GM12878 (cell line): ENCODE measurements at places on chromosomes 13 and 19. TPM values are rescaled to one million over a fixed set of nuclear protein-coding genes. Genes with fewer than 3 reads are reported as not detected.

DNA sequence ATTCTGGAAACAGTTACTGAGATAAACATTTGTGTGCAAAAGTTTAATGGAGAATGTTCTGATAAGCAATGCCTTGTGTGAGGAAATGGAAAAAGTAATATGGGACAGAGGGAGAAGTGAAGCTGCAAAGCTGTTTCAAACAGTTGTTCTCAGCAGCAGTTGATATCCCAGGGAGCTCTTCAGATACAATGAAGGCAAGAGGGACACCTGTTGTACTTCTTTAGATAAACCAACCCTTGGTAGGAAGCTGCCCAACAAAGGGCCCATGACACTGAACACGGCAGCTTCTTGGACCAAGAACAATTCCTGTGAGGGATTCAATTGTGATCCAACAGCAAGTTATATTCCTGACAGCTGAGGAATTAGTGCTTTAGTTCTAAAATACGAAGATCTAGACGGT, 894.3 kb upstream of the PCDH20 start:
- no peak for DNase-seq

DNA sequence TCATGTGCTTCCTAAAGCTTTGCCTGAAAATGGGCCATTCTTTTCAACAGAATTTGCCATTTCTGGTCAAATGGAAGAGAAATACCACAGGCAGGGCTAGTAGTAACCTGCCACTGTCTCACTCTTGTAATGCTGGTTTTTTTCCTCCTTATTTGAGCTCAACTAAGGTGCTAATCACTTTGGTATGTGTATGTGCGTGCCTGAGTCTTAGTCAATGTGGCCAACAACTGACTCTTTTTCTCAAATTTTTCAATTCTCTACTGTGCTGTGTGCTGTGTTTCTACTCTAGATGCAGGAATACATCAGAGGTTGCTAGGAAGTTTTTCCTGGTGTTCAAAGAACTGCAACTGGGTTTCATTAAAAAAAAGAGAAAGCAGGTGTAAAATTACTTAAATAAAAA, 870.2 kb downstream of the EFNB2 start:
- DNase-seq, result no peak

- DNase-seq, result no peak
Measured at GRCh38 chr19:48495396-48495795, 16.2 kb downstream of the LMTK3 start.

The MEF2B gene
- polyA plus RNA-seq, result 10.0 and 11.3 TPM in 2 replicates

- DNase-seq, result no peak
Measured at GRCh38 chr13:51822106-51822815, 18.3 kb upstream of the DHRS12 start.

The TMEM205 gene
- polyA plus RNA-seq, result 144 and 146 TPM in 2 replicates

GRCh38 chr19:4338441-4339355, at the start of gene STAP2:
TSS of gene STAP2 (minus strand) at chr19:4338827. CDS start at chr19:4338753, 74 bp downstream.
- no peak for DNase-seq

DNA sequence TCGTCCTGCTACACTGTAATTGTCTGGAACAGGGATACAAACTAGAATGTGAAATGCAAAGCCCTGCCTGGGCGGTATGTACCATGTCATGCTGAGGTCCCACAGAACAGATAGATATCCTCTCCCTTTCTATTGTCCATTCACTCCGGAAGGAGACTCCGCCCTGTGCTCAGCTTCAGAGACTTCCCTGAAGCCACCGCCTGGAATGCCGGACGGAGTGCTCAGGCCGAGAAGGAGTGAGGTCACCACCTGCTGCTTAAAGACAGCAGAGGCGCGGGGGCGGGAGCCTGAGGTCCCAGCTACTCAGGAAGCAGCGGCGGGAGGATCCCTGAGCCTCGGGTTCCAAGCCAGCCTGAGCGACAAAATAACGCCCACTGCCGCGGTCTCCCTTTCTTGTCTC, 890 bp upstream of the ZNF611 start:
- DNase-seq, result no peak

The MIA gene
- polyA plus RNA-seq, result 1.8 and 2.7 TPM in 2 replicates

GRCh38 chr13:79128158-79128557, 277.9 kb downstream of the RBM26 start:
- DNase-seq, result peak; percentile 13

DNA sequence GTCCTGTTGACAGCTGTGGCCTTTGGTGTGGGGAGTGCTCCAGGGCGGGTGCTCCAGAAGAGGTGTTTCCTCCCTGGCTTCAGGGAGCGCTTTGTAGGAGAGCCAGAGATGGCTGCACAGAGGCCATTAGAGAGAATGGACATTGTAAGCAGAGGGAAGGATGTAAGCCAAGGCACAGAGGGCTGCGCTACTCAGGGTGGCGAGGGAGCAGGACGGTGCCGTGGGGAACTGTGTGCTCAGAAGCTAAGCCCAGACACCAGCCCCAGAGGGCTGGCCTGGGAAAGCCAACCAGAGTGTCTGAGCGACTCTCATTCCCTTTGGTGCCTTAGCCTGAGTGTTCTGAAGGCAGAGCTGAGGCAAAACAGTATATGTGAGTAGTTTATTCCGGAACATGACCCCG, 92.2 kb downstream of the TSHZ3 start:
- DNase-seq, result no peak

DNA sequence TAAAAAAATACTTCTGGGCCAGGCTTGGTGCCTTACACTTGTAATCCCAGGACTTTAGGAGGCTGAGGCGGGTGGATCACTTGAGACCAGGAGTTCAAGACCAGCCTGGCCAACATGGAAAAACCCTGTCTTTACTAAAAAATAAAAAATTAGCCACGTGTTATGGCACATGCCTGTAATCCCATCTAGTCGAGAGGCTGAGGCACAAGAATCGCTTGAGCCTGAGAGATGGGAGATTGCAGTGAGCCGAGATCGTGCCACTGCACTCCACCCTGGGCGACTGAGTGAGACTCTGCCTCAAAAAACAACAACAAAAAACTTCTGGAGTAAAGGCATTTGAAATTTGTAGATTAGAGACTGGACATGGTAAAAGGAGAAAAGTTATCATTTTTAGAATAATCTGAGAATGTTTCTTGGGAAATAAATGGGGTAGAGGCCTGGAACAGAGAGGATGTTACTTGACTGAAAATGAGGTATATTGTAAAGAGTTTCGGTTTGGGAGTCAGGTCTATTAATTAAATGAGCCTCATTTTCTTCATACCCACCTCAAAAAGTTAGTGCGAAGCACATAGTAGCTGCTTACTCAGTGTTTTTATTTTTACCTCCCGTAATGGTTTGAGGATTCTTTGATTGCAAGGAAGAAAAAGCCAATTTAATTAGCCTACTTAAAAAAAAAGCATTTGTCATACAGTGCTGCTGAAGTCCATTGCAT, 2.6 kb downstream of the AKAP11 start:
- no peak for DNase-seq

The GAPDHS gene
- polyA plus RNA-seq, result not detected in 2 replicates

GRCh38 chr13:67408798-67409197, 178.7 kb upstream of the PCDH9 start:
- no peak for DNase-seq

DNA sequence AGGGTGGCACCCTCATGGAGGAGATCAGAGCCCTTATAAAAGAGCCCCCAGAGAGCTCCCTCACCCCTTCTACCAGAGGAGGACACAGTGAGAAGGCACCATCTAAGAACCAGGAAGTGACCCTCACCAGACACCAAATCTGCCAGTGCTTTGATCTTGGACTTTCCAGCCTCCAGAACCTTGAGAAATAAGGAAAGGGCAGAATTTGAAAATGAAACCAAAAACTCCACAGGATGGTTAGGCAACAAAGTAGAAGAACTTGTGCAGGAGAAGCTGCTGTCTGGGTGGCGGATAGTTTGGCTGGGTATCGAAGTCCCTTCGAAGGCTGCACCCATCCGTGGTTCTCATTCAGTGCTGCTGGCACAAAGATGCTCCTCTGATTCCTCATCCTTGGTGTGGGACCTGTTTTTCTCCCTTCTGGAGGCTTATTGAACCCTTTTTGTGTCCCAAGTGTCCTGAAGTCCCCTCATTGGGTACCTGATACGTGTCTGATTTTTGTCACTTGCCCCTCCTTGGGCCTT, 130.8 kb downstream of the KDM4B start:
- no peak for DNase-seq

- DNase-seq, result no peak
Measured at GRCh38 chr19:32966750-32967149, 5.0 kb downstream of the CEP89 start.

The GFY gene
- not detected in 2 replicates for polyA plus RNA-seq

- DNase-seq, result no peak
Measured at GRCh38 chr13:37889820-37890219, 20.2 kb upstream of the TRPC4 start.

GRCh38 chr13:40114305-40114896, 458.9 kb downstream of the COG6 start:
- DNase-seq, result no peak

GRCh38 chr19:34364830-34365462, at the start of gene GPI:
TSS of gene GPI (plus strand) at chr19:34365196. CDS start at chr19:34365267, 71 bp downstream.
- DNase-seq, result no peak

The CPB2 gene
- 0.56 and 0.84 TPM in 2 replicates for polyA plus RNA-seq

DNA sequence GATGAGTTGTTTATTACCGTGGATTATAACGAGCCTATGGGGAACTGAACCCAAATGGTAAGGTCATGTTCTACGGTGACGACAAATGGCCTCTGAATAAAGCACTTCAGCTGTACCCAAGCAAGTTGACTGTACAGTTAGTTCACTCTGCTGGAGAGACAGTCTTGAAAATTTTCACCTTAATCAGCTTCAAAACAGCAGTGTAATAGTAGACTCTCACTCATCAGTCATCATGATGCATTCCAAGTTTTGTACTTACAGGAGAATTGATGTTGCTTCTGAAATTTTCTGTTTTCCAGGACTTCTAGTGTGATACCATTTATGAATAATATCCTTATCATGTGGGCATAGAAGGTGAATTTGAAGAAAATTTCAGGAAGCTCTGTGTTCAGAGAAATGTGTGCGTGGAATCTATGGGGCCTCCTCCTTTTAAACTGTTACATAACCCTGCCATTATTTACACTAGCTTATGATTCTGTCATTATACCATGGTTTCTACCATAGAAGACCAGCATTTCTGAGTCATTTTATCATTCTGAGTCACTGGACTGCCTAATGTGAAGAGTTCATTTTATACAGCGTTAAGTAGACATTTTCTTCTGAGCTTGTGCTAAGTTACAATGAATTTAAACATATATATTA, 96.9 kb downstream of the WDFY2 start:
- no peak for DNase-seq

The CEACAM20 gene
- not detected in 2 replicates for polyA plus RNA-seq

The SIGLEC6 gene
- 0.23 TPM in 1 of 2 replicates, not detected in the other for polyA plus RNA-seq

DNA sequence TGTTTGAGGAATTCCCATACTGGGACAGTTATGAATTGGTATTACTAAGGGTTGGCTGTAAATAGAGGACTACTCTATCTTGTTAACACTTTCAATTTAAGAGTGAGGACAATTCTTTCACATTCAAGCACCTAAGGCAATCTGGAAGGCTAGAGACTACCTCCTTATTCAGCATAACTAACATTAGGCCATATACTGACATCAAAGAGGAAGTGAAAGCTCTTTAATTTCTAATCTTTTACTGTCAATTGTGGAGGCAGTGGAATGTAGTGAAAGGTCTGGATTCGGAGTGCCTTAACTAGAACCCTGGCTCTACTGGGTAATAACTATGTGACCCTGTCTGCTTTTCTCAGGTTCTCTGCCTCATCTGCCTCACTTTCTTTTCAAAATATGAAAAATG, 134.0 kb downstream of the UFM1 start:
- no peak for DNase-seq

GRCh38 chr13:50722440-50723125, 120.9 kb downstream of the DLEU7 start:
- DNase-seq, result no peak

DNA sequence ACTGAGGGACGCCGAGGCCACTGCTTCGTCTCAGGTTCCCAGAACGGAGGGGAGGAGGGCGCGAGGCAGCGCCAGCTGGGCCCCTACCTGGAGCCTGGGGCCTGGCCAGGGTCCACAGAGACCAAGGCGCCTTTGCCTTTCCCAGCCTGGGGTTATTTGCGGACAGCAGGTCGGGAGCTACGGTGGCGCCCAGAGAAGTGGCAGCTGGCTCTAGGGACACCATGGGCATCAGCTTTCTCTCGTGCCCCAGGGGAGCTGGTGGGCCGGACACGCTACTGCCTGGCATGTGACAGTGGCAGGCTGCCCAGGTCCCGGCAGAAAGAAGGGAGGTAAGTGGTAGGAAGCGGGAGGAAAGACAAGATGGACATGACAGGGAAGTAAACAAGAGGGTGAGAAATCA, 19.0 kb downstream of the AKT2 start:
- DNase-seq, result no peak

DNA sequence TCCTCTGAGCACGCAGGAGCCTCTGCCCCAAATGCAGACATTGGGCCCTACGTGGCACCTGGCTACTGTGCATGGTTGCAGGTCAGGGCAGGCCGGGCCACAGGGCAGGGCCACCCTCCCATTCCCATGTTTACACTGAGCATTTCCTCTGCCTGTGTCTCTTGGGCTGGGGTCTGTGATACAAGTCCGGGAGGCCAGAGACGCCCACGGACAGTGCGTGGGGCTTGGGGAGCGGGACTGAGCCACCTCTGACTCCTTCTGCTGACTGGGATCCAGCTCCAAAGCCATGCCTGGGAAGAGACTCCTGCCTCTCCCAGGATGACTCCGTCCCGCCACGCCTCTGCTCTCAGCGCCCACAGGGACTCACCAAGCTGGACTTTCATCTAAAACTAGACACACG, 18.8 kb downstream of the GAS6 start:
- no peak for DNase-seq

- no peak for DNase-seq
Measured at GRCh38 chr13:31827707-31828106, 88.4 kb downstream of the RXFP2 start.

GRCh38 chr19:33914599-33914998, 117.9 kb downstream of the KCTD15 start:
- no peak for DNase-seq

GRCh38 chr13:32736648-32737047, 150.4 kb downstream of the PDS5B start:
- DNase-seq, result no peak

The ZNF708 gene
- polyA plus RNA-seq, result 4.6 and 4.8 TPM in 2 replicates

- DNase-seq, result no peak
Measured at GRCh38 chr13:29858667-29859066, 8.2 kb upstream of the UBL3 start.

DNA sequence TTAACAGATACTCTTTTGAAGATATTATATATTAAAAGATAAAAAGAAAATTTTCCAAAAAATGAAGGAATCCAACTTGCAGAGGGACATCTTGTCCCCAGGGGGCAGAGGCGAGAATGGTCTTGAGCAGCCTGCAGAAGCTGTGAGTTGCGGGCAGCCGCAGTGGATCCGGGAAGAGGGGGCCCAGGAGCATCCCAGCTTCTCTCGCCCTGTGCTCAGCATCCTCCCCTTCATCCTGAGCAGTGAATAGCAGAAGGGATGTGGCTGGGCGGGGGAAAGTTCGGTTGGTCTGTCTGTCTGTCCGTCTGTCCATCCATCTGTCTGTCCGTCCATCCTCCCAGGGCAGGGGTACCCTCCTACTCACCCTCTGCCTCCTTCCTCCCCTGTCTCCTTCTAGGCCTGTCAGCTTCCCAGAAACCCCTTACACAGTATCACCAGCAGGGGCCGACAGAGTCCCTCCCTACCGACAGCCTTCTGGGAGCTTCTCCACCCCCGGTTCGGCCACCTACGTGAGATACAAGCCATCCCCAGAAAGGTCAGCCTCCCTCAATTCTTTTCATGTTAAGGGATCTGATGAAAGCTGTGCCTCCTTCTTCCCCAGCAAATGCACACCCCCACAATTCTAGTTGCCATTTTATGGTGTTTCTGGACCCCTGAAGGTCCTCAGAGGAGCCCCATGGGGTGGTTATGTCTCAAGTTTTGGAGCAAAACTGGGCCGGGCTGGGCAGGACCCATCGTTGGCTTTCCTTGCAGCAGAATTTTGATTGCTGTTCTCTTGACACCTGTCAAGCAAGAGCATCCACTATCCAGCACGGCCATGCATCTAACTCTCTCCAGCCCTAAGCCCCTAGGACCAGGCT, 81.6 kb downstream of the DPF1 start:
- no peak for DNase-seq

The GJB2 gene
- 0.42 and 0.59 TPM in 2 replicates for polyA plus RNA-seq
